ENCODE measurements at places on chromosomes 4 and X.

DNA sequence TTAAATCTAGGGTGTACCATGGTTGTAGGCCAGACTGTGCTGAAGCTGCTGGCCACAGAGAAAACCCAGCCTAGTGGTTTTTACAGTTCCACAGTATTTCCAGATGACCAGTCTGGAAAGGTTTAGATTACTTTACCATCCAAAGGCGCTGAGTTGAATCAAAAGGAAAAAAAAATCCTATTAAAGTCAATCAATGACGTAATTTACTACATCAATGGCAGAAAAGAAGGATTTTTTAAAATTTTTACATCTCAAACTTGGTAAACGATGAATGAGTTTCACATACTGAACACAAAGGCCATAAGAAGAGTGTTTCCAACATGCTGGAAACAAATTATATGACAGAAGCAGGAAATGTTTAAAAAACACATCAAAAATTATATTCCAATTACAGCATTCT, 130.6 kb upstream of the ETNPPL start:
- DNase-seq: no peak

DNA sequence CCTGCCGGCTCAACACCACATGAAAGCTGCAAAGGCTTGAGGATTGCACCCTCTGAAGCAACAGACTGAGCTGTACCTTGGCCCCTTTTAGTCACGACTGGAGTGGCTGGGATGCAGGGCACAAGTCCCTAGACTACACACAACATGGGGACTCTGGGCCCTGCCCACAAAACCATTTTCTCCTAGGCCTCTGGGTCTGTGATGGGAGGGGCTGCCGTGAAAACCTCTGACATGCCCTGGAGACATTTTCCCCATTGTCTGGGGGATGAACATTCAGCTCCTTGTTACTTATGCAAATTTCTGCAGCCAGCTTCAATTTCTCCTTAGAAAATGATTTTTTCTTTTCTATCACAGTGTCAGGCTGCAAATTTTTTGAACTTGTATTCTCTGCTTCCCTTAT, 123.5 kb upstream of the SMARCAD1 start:
- no peak for DNase-seq

DNA sequence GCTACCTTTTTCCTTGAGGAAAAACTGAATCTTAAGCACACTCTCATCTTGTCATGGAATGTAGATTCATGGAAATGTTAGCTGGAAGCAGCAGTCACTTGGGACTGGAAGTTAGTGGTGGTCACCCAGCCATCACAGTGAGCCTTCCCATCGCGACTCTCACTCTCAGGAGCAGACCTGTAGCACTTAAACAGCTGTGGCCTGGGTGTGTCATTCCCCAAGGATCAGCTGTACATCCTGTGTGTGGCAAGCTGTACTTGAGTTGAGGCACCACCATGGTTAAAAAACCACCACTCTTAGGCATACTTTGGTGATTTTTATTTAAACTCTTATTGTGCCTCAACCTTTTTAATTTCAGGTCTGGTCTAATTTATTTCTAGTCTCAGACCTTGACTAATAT, 46.7 kb downstream of the JADE1 start:
- DNase-seq: no peak

DNA sequence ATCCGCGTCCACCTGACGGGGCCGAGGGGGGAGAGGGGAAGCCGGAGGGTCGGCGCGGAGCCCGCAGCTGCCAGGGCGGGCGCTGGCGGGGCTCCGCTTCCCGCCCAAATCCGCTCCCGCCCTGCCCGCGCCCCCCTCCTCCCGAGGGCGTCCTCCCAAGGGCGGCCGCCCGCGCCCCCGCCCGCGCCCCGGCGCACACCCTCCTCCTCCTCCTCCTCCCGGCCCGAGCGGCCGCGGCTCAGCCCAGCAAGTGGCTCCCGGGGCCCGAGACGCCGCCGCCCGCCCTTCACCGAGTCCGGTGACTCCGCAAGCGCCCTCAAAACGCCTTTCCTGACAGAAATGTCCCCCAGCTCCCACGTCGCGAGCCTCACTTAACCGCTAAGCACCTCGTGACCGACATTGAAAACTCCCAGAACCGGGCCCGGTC, 487 bp downstream of the HMGB2 start:
- peak; percentile 12 for DNase-seq

- DNase-seq: no peak
These were observed 1.3 kb downstream of the SCRG1 start for GRCh38 chr4:173397604-173398003.

DNA sequence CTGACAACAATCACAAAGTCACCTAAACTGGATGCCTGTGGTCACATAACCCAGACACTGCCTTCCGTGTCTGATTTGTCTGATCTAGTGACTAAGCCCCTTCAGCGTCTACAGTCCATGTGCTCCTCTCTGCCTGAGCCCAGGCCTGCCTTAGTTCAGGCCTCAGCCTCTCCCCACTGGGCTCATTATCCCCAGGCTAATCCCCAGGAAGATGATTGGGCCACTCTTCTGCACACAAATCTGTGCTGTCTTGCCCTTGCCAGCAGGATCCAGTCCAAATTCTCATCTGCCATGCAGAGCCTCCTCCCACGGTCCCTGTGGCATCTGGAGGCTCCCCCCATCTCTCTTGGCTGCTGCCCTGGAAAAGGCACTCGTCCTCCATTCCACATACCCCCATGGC, 96.5 kb downstream of the SLC2A9 start:
- DNase-seq: no peak

- no peak for DNase-seq
These were observed 7.5 kb downstream of the GPR143 start for GRCh38 chrX:9758021-9758638.

DNA sequence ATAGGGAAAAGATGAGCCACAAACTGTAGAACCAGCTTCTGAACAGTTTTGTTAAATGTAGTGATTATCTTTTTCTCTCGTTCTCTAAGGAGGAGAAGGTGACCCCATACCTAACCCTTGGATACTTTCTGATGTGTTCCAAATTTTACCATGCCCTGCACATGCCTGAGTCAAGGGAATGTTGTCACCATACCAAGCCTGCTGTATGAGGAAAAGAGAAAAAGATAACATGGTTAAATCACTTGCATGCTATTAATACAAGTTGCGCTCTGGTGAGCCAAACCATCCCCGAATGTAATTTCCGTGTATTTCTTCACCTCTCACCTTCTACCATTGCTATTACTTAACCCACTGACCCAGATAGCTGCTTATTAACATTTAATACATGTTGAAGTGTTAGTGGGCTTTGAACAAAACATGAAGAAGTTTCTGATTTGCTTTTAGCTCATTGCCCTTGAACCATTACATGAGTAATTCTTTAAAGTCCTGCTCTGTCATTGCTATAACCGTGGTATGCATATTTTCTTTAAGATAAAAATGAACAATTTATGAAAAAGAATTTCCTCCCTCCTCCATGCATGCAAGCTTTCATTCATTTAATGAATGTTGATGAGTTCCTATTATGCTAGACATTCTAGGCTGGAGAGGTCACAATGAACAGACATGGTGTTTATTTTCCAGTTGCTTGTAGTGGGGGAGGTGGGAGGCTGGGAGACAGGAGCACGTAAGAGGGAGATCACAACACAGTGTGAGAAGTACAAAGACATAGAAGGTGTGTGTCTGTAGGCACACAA, 13.6 kb upstream of the KIT start:
- no peak for DNase-seq

- DNase-seq: no peak
These were observed 1.6 kb downstream of the FAM13A start for GRCh38 chr4:89055157-89056080.

- DNase-seq: no peak
These were observed 199.9 kb downstream of the PCDH7 start for GRCh38 chr4:30920043-30920442.
